Kidney epithelial cell (primary cell): ENCODE measurements at places on chromosomes 5 and 9.

- DNase-seq: no peak
These were observed 23.0 kb upstream of the CTSL start for GRCh38 chr9:87702921-87703320.

GRCh38 chr5:17147617-17148016 lies 69.8 kb upstream of the BASP1 start:
- no peak for DNase-seq

- no peak for DNase-seq
These were observed 145.7 kb downstream of the IRX1 start for GRCh38 chr5:3741374-3741770.

GRCh38 chr9:135726138-135726853 lies 24.3 kb downstream of the KCNT1 start:
- DNase-seq: no peak

GRCh38 chr5:43182421-43182820 lies 9.6 kb upstream of the NIM1K start:
- no peak for DNase-seq

DNA sequence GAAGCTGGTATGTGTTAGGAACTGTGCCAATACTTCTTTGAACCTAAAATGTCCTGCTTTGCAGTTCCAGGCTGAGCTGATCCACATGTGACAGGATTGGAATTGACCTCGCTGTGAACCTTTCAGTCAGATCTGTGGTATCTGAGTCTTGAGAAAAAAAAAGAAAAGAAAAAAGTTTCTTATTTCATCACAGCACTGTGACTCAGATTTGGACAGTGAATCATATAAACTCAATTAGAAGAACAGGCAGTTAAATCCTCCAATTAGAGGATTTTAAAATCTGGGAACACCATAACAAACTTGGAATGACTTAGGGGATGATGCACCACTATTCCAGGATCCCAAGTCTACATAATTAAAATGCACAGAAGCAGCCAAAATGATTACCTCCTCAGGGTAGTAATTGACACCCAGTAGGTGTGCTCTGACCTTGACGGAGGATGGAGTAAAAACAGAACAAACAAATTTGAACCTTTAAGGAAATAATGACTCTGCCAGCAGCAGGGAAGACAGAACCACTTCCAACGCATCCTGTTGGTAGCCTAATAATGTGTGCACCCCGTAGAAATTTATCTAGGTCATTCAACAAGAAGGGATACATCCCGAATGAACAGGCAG lies 57.8 kb upstream of the RAI14 start:
- peak; percentile 87 for DNase-seq
